Progenitor cell of endocrine pancreas (in vitro differentiated cells): ENCODE measurements at places on chromosomes 6 and 20.

DNA sequence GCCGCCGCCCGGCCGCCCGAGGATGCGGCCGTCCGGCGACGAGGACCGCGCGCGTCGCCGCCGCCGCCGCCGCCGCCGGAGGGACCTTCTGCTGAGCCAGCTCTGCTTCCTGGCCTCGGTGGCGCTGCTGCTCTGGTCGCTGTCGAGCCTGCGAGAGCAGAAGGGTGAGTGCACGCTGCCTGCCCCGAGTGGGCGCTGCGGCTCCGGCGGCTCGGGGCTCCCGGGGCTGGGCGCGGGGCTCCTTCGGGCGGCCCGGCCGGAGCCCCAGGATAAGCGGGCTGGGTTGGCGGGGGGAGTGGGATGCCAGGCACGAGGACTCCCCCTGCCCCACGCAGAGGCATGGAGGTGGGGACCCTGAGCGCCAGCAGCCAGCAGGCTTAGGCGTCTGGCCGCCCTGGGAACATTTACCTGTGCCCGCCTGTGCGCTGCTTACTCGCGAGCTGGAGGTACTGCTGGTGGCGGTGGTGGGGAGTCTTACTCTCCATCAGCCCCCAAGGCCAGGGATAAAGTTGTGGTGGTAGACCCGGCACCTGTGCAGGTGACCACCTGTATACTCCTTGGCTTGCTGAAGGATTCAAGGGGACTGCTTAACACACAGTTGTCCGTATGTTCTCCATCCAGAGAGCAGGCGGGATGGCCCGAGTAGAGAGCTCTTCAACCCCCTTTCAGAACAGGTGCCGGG lies 520 bp downstream of the SLC24A3 start:
- no peak overlapping the region for H3K27ac ChIP-seq
- peak; percentile 69 for DNase-seq
- H3K36me3 ChIP-seq, result no peaks in the 10 kb centered on the region
- peaks cover 67% of the 10 kb centered on the region for H3K27me3 ChIP-seq
- no peaks in the 10 kb centered on the region for H3K4me1 ChIP-seq

GRCh38 chr6:142443532-142443931 lies 141.7 kb downstream of the ADGRG6 start:
- DNase-seq, result no peak
- no peak overlapping the region for H3K4me3 ChIP-seq
- H3K4me1 ChIP-seq, result peaks cover 3% of the 10 kb centered on the region
- H3K36me3 ChIP-seq, result peaks cover 15% of the 10 kb centered on the region
- no peak overlapping the region for H3K27ac ChIP-seq

DNA sequence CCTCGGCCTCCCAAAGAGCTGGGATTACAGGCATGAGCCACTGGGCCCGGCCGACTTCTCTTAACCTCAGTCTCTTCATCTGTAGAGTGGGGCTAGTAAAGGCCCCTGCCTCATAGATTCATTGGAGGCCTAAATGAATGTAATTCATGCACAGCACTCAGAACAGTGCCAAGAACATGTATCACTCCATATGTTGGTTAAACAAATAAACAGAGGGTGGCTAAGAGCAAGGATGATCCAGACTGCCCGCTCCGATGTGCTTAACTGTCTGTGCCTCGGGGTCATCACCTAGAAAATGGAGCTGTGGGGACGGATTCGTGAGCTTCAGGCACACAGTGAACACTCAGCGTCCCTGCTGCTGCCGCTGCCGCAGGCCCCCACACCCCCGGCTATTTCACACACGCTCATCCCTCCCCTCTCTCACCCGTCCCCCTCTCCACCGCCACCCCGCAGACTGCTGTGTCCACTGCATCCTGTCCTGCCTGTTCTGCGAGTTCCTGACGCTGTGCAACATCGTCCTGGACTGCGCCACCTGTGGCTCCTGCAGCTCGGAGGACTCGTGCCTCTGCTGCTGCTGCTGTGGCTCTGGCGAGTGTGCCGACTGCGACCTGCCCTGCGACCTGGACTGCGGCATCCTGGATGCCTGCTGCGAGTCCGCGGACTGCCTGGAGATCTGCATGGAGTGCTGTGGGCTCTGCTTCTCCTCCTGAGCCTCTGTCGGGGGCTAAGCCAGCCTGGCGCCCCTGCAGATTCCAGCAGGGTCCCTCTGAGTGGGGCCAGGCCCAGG lies 14.8 kb downstream of the MDFI start:
- peaks cover 15% of the 10 kb centered on the region for H3K36me3 ChIP-seq
- peaks cover 4% of the 10 kb centered on the region for H3K27me3 ChIP-seq
- DNase-seq, result no peak
- peak overlapping the region; percentile 46 for H3K27ac ChIP-seq
- peaks cover 6% of the 10 kb centered on the region for H3K4me1 ChIP-seq

- no peaks in the 10 kb centered on the region for H3K36me3 ChIP-seq
- no peaks in the 10 kb centered on the region for H3K27me3 ChIP-seq
- peaks cover 25% of the 10 kb centered on the region for H3K4me1 ChIP-seq
- DNase-seq, result no peak
- peak overlapping the region; percentile 24 for H3K27ac ChIP-seq
- no peak overlapping the region for H3K4me3 ChIP-seq
These were observed 44.2 kb upstream of the SLC9A8 start for GRCh38 chr20:49768204-49769047.

DNA sequence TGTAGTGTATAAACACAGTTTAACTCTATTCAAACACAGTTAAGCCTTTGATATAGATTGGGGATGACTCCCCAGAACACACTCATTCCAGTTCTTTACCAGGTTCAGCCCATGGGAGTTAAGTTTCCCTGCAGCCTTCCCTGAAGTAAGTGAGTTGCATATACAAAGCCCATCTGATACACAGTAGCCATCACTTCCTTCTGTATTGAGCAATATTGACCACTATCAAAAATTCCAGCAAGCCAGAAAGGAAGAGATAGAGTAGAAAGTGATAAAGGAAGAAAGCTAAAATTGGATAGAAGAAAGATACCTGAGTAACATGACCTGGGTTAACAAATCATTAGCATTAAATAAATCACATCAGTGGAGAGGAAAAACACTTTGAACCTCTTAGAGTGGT lies 34.6 kb downstream of the DEFB114 start:
- H3K4me3 ChIP-seq, result no peak overlapping the region
- H3K27ac ChIP-seq, result no peak overlapping the region
- H3K36me3 ChIP-seq, result no peaks in the 10 kb centered on the region
- H3K27me3 ChIP-seq, result no peaks in the 10 kb centered on the region
- peaks cover 1% of the 10 kb centered on the region for H3K4me1 ChIP-seq
- no peak for DNase-seq

- H3K4me3 ChIP-seq, result no peak overlapping the region
- DNase-seq, result no peak
- H3K36me3 ChIP-seq, result no peaks in the 10 kb centered on the region
These were observed 1.1 kb upstream of the GRM4 start for GRCh38 chr6:34146801-34147592.

DNA sequence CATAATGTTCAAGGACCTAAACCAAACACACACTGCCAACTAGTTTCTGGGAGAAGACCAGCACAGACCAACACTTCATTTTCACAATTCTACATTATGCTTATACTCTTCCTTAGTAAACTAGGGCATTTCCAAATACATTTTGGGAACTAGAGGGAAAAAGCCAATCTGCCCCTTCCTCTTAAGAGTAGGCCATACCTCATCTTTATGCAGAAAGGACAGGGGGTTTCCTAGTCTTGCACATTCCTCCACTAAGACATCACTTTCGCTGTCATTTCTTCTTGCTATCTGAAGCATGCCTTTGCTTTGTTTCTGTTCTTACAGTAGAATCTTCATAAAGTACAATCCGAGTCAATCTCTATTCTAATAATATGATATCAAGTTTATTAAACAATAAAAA lies 105.7 kb downstream of the SMLR1 start:
- peaks cover 3% of the 10 kb centered on the region for H3K36me3 ChIP-seq
- H3K27ac ChIP-seq, result peak overlapping the region; percentile 33
- no peak overlapping the region for H3K4me3 ChIP-seq
- no peaks in the 10 kb centered on the region for H3K27me3 ChIP-seq
- peaks cover 35% of the 10 kb centered on the region for H3K4me1 ChIP-seq
- no peak for DNase-seq

- peak overlapping the region; percentile 9 for H3K27ac ChIP-seq
- peak overlapping the region; percentile 34 for H3K4me3 ChIP-seq
- DNase-seq, result no peak
- H3K4me1 ChIP-seq, result peaks cover 59% of the 10 kb centered on the region
- peaks cover 5% of the 10 kb centered on the region for H3K36me3 ChIP-seq
These were observed 3.1 kb downstream of the TRAF3IP2 start for GRCh38 chr6:111602481-111603011.

DNA sequence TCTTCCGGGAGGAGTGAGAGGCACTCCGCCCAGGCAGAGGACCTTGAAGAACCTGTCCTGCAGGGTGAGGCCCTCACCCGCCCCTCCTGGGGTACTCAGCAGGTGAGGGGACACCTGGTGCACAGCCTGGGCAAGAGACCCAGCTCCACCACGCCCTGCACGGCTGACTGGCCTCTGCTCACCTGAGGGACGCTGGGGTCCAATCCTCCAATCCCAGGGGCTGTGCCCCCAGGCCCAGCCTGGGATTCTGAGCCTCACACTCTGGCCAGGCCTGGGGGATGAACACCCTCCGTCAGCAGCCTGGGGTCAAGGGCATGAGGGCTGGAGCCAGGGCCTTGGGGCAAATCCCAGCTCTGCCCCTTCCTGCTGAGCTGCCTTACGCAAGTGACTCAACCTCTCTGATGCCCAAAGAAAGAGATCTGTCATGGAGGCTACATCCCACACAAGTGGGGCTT lies 149.9 kb upstream of the PTPN1 start:
- peaks cover 12% of the 10 kb centered on the region for H3K27me3 ChIP-seq
- no peak overlapping the region for H3K4me3 ChIP-seq
- peaks cover 6% of the 10 kb centered on the region for H3K4me1 ChIP-seq
- no peaks in the 10 kb centered on the region for H3K36me3 ChIP-seq
- no peak overlapping the region for H3K27ac ChIP-seq

DNA sequence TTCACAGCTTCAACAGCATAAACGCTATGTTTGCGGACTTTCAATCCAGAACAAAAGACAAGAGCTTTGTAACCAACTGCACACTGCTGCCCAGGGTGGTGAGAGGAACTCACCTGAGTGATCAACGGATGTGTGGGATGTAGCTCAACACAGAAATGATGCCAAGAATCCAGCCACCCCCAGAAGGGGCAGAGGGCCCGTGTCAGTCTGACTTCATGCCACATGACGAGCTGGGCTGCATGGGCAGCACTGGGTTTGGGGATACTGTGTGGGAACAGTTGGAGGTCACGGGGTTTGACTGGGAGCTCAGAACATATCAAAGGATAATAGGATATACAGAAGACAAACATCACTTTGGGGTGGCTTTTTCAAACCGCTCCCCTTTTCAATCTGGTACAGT lies 79.4 kb upstream of the TRAF3IP2 start:
- H3K36me3 ChIP-seq, result peaks cover 41% of the 10 kb centered on the region
- no peak overlapping the region for H3K27ac ChIP-seq
- no peak overlapping the region for H3K4me3 ChIP-seq
- DNase-seq, result no peak
- no peaks in the 10 kb centered on the region for H3K27me3 ChIP-seq
- peaks cover 15% of the 10 kb centered on the region for H3K4me1 ChIP-seq

DNA sequence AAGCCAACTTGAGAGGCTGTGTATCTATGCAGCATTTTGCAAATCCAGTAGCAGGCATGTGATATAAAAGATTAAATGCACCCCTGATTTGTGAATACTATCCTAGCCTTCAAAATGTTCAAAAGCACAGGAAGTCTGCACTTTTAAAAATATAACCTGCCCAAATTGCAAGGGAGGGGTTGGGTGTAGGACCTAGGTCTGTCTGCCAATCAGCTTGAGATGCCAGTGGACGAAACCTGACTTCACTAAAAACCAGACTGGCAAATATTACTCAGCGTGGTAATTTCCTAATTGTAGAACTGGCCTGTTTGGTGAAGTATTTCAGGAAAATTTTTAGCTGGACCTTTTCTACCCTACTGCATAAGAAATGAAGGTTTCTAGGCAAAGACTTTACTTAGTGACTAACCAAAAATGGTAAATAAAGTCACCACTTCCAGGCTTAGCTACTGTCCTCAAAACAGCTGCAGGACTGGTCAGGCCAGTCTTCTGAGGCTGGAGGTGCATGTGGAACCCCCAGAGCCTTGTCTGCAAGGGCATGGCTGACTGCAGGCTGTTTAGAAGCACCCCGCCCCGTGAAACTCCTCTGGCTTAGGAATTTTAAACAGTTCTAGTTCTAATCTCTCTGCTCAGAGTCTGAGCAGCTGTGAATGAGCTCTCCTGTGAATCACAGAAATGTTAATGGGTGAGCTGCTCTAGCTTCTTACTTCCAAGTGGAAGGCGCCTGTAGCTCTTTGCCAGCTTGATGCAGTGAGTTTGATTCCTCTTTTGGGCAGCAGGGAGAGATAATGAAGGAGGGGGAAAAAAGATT lies 104.4 kb upstream of the ESR1 start:
- H3K36me3 ChIP-seq, result no peaks in the 10 kb centered on the region
- H3K4me1 ChIP-seq, result peaks cover 4% of the 10 kb centered on the region
- no peaks in the 10 kb centered on the region for H3K27me3 ChIP-seq
- DNase-seq, result no peak
- no peak overlapping the region for H3K4me3 ChIP-seq
